ENCODE measurements at places on chromosomes 2 and 18. TPM values are rescaled to one million over a fixed set of nuclear protein-coding genes. Genes with fewer than 3 reads are reported as not detected.

DNA sequence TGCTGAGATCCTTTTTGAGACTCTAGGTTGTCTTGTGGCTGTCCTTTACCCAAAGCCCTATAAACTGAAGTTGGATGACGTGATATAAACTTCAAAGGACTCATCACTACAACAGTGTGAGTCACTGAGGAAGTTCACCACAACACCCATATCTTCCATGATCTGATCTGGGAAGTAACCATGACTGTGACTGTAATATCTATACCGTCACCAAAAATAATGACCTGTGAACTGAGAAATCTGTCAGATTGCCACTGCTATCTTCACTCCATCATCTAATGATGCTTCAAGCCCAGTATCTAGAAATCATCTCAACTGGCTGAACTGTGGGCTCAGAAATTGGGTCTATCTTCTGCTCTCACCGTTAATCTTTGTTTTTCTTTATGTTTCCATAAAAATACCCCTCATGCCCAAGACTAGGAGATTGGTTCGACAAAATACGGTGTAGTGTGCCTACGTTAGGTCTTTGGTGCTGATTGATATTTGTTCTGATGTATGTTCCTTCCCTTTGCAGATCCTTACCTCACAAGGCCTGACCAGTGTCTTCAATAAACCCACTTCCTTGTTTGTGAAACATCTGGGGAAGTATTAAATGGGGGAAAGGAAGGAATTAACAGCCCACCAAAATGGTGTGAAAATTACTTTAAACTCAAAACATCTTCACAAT, 78.2 kb downstream of the MYL12B start:
- peak overlapping the region; percentile 42 for H3K27ac ChIP-seq
- no peak for DNase-seq
- no peak overlapping the region for H3K4me3 ChIP-seq
- H3K36me3 ChIP-seq, result no peaks in the 10 kb centered on the region
- H3K27me3 ChIP-seq, result no peaks in the 10 kb centered on the region
- H3K4me1 ChIP-seq, result peaks cover 14% of the 10 kb centered on the region

DNA sequence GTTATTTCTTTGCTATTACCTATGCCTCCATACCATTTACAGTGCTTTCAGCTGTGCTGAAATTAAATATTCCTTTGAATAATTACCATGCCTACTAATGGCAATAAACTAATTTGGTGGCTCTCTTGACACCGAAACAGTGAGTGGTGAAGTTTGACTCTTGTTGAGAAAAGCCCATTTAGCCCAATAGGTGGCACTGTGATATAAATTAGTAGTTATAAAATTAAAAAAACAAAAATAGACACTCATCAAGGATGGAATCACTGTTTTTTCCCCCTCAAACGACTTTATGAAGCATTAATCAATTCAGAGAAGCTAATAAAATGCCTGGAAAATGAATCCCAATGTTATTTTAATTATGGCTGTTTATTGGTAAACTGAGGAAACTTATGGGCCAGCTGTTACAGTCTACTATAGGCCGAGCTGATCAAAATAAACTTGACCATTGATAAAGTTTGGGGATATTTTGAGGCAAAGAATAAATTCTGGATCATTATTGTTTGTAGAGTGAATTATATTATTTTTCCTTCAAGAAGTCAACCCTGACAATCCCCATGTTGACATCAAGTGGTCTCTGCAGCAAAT, 339.6 kb downstream of the TRIB2 start:
- peaks cover 6% of the 10 kb centered on the region for H3K27me3 ChIP-seq
- DNase-seq, result no peak
- H3K36me3 ChIP-seq, result no peaks in the 10 kb centered on the region
- H3K4me3 ChIP-seq, result no peak overlapping the region

The LYG2 gene
- total RNA-seq, result not detected

The TUBA4B gene
- total RNA-seq, result not detected

The IL36G gene
- total RNA-seq, result not detected

GRCh38 chr2:202717598-202718310, 83.0 kb downstream of the FAM117B start:
- no peaks in the 10 kb centered on the region for H3K4me1 ChIP-seq
- H3K36me3 ChIP-seq, result peaks cover 10% of the 10 kb centered on the region
- H3K4me3 ChIP-seq, result no peak overlapping the region
- H3K27me3 ChIP-seq, result no peaks in the 10 kb centered on the region
- no peak overlapping the region for H3K27ac ChIP-seq

DNA sequence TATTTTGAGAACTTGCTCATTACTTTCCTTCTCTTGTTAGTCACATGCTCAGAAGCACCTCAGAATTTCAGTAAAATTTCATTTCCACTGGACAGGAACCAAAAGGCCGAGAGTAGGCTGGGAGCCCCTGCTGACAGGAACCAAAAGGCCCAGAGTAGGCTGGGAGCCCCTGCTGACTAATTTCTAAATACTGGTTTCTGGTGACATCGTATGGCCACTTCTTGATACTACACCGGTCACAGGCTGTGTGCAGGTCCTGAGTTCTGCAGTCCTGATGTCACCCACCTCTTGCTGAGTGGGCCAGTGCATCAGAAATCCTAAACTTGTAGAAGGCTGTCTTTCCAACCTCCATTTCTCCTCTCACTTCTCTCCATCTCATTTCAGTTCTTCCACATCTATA, 17.7 kb upstream of the EN1 start:
- no peak overlapping the region for H3K27ac ChIP-seq
- H3K4me3 ChIP-seq, result no peak overlapping the region
- H3K36me3 ChIP-seq, result no peaks in the 10 kb centered on the region
- H3K27me3 ChIP-seq, result peaks cover 31% of the 10 kb centered on the region

DNA sequence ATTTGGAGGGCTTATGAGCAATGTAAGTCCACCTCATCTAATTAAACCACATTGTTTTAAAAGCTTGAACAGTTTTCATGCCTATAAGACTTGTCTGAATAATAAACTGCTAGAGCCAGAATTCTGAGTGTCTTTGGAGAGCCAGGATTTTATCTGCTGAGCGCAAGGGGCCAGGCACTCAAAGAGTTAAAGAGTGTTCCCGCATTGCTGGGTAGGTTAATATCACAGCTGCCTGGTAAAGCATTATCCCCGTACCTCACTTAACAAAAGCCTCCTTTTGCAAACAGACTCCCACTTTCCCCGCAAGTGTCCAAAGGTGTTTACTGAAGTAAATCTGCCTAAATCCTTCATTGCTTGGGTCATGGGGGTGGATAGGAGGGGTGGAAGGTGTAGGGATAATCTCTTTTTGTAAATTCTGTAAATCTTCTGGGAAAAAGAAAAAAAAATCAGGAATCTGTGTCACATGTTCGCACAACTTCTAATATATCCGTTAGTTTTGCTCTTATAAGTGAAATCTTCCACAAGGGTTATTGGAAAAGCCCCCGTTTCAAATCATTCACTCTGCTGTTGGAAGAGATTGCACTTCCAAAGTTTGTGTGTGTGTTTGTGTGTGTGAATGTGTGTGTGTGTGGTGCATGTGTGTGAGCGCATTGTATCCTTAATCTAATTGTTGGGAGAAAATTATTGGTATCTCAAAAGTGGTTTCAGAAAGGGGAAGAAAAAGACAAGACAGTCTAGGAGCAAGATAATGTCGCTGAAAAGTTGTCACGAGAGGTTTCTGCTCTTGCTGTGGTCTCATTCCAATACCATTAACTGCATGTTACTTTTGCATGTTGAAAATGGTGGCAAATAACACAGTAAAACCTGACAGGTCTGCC, 10.7 kb downstream of the ZEB2 start:
- no peak for DNase-seq
- no peak overlapping the region for H3K4me3 ChIP-seq
- H3K36me3 ChIP-seq, result no peaks in the 10 kb centered on the region
- H3K27me3 ChIP-seq, result peaks cover 32% of the 10 kb centered on the region
